ENCODE measurements at places on chromosomes 5 and 9.
A peak's percentile ranks its signal among the peaks of the same experiment; 100 is the strongest.

- DNase-seq, result no peak
Measured at GRCh38 chr9:121943463-121943862, 149.6 kb downstream of the TTLL11 start.

GRCh38 chr9:134733480-134734232, 92.1 kb downstream of the COL5A1 start:
- DNase-seq, result no peak

GRCh38 chr5:138789771-138790242, 36.6 kb downstream of the CTNNA1 start:
- DNase-seq, result no peak

DNA sequence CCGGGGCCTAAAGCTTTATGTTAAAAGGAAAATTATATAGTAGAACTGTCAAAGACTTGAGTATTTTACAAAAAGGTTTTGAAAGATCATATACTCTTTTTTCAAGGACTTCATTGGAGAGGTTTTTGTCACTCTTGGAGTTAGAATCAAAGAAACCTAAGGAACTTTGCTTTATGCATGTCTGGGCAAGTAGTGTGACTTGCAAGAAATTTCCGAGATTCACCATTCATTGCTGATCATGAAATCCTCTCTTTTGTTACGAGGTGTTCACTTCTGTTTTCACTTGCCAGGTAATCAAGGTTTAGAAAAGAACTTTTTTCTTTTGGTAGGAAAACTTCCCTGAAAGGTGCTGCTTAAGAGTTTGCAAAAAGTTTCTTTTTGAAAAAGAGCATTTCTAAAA, 64.8 kb downstream of the NUP214 start:
- no peak for DNase-seq

- DNase-seq, result no peak
Measured at GRCh38 chr9:105059252-105059651, 131.3 kb upstream of the ABCA1 start.

DNA sequence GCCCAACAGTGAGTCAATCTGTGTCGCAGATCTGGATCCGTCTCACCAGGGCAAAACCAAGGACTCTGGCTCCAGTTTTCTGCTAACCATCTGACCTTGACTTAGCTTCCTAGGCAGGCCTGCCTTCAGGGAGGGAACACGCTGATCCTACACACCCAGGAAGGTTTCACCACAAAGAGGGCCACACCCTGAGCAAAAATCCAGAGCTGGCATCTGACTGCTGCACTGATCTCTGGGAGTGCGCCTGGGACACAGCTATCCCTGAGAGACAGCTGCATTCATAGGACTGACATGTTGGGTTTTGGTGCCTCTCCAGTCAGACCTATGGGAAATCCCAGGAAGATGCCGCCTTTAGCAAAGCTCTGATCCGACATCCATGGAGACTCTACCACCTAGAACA, 47.5 kb downstream of the CDK5RAP2 start:
- peak; percentile 84 for DNase-seq

GRCh38 chr5:93805616-93806379, 64.4 kb upstream of the POU5F2 start:
- DNase-seq, result no peak

DNA sequence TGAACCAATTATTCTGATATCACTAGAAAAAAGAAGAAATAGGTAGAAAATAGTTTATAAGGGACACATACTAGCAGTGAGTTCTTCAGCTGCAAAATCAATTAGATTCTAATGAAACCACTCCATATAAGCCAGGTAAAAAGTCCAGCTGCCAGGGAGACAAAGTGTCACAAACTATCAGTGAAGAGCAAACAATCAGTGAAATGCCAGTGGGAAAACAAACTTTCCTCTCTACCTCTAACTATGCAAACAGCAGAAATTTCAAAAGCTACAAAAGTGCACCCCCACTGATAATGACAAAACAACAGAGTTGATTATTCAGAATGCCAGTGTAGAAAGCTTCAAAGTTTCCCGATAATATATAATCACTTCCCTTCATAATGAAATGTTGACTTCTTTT, 637.2 kb upstream of the ITGA1 start:
- no peak for DNase-seq

DNA sequence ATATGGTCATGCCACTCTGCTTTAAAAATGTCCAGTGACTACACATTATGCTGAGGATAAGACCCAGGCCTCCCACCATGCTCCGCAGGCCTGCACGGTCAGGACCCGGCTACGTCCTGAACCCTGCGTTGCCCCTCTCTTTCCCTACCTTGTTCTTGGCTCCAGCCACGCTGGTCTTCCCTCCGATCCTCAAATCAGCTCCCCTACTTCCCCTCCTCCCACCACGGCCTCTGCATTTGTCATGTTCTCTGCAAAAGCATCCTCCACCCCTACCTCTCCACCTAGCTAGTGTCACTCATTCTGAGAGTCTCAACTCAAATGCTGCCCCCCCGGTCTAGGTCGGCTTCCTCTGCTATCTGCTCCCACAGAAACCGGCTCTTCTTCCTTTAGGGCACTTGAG, 11.2 kb downstream of the GPX3 start:
- no peak for DNase-seq

DNA sequence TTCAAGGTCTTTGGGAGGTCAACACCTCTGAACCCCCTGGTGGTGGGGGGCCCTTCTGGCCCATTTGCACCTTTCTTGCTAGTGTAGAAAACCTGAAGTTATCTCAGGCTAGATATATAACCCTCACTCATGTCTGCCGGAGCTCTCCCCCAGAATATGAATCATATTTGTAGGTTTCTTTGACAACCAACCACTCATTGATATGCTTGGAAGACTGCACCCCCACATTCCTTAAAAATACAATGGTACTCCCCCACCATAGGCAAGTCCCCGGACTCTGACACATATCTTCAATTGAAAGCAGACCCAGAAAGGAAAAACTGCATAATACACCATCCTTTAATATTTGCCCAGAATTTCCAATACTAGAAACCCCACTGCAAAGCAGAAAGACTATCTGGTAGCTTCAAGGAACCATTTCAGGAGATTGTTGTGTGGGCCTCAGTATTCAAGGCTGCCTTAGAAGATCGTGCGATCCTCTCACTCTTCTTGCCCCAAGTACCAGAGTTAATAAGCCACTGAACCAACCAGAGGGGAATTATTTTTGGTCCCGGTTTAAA, 978 bp upstream of the UBE2B start:
- DNase-seq, result no peak

DNA sequence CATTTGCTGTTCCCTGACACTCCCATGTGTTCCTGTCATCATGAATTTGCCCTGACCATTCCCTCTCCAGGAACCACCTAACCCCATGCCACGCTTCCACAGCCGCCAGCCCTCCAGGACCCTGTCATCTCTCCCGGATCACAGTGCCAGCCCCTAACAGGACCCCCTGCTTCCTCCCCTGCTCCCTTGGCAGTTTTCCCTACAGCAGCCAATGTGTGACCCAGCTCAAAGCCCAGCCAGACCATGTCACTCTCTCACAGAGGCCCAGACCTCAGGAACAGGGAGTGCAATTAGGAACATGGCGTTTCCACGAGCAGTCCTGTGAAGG, 8.1 kb downstream of the FOXE1 start:
- DNase-seq, result peak; percentile 54

GRCh38 chr5:147935032-147935431, 28.7 kb upstream of the C5orf46 start:
- no peak for DNase-seq

GRCh38 chr5:32790411-32790951, 79.4 kb downstream of the NPR3 start:
- DNase-seq, result no peak

DNA sequence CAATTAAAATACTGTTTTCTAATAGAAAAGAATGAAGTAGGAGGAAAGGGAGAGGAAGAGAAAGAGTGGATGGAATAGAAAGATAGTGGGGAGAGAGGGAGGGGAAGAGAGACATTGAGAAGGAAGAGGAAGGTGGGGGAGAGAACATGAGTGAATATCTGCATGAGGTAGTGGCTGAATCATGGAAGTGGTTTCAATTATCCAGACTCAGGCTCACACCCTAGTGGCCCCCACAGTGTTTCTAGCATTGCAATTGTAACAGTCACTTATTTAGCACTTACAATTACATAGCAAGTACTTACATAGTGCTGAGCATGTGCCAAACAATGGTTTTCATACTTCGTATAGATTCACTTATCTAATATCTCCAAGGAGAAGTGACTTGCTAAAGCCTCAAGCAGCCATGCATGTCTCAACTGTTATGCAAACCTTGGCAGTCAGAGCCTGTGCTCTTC, 72.7 kb downstream of the CAST start:
- no peak for DNase-seq

DNA sequence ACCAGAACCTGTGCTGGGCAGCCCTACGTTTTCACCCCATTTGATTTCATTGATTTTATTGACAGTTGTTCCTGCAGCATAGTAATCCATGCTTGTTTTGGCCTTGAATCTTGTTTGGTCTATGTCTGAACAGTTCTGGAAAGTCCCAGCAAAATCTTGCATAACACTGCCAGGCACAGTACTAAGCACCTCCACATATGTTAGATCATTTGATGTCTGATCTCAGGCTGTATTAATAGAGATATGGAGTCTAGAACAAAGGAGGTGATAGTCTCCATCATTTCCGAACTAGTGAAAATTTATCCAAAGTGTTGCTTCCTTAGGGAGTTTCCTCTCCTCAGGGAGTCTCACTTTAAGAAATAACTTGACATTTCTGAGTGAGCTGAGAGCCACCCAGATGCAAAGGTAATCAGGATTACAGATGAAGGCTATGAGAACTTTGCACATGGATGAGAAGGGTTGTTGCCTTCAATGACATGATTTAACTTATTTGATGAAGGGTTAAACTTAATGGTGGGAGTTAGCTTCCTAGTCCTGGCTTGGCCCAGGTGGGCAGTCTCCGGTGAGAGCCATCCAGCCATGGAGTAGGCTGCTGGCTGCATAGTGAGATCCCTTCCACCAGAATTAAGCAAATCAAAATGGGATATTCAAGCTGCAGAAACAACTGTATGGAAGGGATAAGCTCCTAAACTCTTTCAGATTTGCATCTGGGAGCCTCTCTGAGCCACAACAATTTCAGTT, 173.8 kb upstream of the MVB12B start:
- no peak for DNase-seq

- DNase-seq, result no peak
Measured at GRCh38 chr5:113397046-113397445, 37.7 kb downstream of the TSSK1B start.

GRCh38 chr5:150846654-150847333, 473 bp downstream of the IRGM start:
- DNase-seq, result no peak

DNA sequence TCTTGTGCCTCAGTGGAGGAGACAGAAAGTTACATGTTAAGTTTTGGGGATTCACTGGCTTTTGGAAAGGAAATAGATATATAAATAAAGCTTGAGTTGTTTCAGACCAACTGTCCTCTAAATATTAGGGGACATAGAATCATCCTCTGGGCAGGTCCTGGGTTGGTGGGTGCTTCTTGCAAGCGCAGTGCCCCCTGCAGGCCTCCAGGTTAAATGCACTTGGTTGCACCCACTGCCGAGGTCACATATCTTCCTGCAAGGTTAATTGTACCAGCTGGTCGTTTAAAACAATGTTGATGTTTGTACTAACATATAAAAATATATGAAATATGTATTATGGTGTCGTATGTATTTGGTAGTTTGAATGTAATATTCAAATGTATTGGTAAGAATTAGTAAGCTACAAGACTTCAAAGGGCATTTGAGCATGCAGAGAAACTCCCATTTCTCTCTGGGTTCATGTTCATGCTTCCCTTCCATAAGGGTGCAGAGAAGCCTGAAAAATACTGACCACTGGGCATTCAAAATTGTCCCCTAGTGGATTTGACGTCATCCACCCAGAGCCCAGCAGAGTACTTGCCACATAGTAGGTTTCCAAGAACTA, 87.0 kb downstream of the ZNF618 start:
- peak; percentile 1 for DNase-seq

DNA sequence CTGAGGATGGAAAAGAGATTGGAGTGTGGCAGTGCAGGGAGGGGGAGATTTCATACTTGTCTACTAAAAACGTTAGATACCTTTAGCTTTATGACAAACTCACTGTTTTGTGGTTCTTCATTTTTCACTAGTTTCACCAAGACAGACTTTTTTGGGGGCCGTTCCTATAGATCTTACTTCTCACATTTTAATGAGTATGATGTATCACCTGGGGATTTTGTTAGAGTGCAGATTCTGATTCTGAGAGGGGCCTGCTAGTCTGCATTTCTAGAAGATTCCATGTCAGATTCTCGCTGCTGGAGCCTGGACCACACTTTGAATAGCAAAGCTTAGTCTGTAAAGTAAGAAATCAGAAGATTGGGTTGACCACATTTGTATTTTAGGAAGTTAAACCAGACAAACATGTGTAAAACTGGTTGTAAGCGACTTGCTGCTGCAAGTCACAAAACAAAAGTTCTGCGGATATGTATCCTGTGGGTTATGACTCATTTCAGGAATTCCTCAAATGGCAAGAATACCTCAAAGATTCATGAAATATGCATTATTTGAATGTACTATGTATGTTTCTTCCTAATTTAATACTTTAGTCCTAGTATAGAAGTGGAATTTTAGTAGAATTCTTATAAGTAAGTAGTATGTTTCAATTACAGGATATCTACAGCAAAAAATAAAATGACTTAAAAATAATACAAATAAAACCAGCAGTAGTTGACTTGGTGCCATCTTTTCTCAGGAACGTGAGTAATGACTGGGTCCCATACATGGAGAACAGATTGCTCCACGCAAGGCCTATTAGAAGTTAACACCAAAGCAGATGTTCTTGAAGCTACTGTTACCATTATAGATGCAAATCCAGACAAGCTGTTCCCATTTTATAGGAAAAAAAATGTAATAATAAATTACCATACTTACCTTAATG, 27.8 kb downstream of the NFIL3 start:
- no peak for DNase-seq

- peak; percentile 26 for DNase-seq
Measured at GRCh38 chr9:33244137-33244784, 4.3 kb downstream of the SPINK4 start.

- peak; percentile 75 for DNase-seq
Measured at GRCh38 chr9:129524582-129525270, 96.2 kb downstream of the C9orf50 start.

DNA sequence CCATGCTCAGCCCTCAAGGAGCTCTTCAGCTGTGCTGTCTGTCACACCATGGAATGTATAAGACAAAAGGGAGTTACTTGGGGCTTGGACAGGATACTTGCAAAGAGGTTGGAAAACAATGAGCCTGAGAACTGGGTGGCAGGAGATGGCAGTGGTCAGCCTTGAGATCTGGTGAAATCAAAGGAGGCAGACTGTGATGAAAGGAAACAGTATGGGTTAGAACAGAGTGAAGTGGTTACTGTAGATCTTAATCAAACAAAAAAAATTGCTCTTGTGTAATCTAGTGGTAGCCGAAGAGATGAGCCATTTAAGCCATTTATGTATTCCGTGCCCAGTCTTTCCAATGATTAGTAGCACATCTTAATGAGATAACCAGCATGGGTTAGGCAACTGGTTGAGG, 142.2 kb downstream of the SV2C start:
- no peak for DNase-seq

Data from suprapubic skin (tissue), 4 donors.